Stimulated activated CD4-positive, alpha-beta T cell treated with anti-CD3 and anti-CD28 coated beads, Interleukin-2, amount 100 ng/mL, for 4 hours (primary cell): ENCODE measurements at places on chromosomes 3 and 15.

DNA sequence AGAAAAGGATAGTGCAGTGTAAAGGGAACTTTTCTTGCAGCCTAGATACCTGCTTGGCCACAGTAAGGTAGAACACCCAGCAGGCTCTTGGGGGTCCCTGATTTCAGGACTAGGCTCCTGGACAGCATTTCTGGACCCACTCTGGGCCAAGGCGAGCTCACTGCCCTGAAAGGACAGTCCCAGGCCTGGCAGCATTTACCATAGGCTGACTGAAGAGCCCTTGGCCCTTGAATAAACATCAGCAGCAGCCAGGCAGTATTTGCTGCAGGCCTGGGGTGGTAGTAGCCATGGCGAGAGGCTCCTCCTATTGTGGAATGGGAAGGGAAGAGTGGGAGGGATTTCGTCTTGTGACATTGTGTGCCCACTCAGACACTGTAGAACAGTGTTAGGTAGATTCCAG lies 529.2 kb downstream of the TUSC7 start:
- no peak for DNase-seq

DNA sequence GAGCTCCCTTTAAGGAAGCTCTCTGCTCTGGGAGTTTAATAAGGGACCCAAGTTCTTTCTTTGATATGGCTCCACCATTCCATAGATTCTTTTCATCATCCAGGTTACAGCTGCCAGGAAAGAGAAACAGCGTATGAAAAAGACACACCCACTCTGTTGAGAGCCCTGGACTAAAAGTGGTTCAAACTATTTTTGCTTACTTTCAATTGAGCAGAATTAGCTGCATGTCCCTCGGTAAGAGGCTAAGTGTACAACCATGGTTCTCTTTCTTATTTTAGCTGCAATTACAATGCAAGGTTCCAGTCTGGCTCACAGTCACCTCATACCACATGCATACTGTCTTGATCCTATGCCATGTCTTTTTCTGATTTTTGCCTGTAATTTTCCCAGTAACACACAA lies 1288.3 kb downstream of the NSUN3 start:
- DNase-seq: no peak

GRCh38 chr3:102238362-102238761 lies 196.5 kb upstream of the ZPLD1 start:
- no peak for DNase-seq

DNA sequence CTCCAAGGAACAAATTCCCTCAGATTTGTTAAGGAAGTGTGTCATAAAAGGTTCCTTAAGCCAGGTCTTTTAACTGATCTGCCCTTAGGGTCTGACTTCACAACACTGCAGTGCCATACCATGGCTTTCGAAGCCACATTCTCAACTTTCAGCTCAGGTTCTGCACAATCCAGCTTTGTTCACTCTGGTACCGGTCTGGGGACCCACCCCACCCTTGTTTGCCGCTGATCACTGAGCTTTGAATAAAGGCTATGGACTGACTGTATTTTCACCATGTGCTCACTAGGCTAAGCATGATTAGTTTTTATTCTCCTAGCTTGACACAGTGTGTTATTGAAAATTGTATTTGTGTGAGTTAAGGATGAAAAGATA lies 15.9 kb downstream of the SNX1 start:
- DNase-seq: no peak

DNA sequence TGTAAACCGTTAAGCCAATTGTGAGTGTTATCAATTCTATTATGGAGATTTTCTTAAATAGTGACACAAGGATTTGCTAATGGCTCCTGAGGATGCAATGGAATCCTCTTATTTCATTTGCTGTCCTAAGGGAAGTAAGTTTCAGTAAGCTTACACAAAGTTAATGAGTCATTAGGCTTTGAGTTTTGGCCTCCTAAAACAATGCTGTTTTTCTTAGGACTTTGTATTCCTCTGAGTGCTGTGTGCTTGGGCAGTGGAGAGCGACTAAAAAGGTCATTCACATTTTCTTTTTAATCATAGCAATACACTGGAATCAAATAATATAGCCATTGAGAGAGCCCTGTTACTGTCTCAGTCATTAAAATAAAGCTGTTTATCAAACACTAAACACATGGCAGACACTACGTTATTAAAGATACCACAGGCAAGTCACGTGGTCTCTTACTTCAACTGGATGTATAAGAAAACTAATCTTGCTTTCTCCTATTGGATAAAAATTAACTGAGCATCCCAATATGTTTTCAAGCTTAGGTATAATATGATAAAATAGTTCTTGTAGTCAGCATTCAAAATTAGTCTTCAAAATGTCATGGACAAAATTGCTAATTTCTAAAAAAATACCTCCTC lies 290.8 kb downstream of the NLGN1 start:
- no peak for DNase-seq

DNA sequence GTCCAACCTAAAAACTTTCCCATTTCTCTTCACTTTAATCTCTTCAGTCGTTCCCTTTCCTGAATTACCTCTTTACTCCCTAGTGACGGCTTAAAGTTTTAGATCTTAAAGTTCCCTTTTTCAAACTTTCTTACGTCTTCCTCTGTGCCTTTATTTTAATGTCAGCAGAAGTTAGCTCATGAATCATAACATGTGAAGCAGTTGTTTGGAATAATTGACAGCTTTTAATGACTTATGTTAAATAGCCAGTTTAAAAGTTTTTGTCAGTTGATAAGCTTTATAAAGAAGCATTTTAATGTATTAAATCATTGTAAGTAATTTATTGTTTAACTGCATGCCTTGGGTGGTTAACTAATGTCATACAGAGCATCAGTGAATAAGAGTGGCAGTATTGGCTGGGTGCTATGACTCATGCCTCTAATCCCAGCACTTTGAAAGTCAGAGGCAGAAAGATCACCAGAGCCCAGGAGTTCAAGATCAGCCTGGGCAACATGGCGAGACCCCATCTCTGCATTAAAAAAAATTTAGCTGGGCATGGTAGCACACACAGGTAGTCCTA lies 33.9 kb downstream of the PIK3CA start:
- no peak for DNase-seq
